ENCODE measurements at places on chromosomes 7 and 10. TPM values are rescaled to one million over a fixed set of nuclear protein-coding genes. Genes with fewer than 3 reads are reported as not detected.

- H3K4me1 ChIP-seq: no peaks in the 10 kb centered on the region
- no peaks in the 10 kb centered on the region for H3K36me3 ChIP-seq
- no peak overlapping the region for H3K4me3 ChIP-seq
- peak; percentile 3 for DNase-seq
- H3K27ac ChIP-seq: no peak overlapping the region
Measured at GRCh38 chr7:86479144-86479543, 164.6 kb upstream of the GRM3 start.

GRCh38 chr7:132400561-132401142, 175.6 kb downstream of the PLXNA4 start:
- no peaks in the 10 kb centered on the region for H3K36me3 ChIP-seq
- no peaks in the 10 kb centered on the region for H3K27me3 ChIP-seq
- peak overlapping the region; percentile 2 for H3K27ac ChIP-seq
- H3K4me1 ChIP-seq: peaks cover 37% of the 10 kb centered on the region

DNA sequence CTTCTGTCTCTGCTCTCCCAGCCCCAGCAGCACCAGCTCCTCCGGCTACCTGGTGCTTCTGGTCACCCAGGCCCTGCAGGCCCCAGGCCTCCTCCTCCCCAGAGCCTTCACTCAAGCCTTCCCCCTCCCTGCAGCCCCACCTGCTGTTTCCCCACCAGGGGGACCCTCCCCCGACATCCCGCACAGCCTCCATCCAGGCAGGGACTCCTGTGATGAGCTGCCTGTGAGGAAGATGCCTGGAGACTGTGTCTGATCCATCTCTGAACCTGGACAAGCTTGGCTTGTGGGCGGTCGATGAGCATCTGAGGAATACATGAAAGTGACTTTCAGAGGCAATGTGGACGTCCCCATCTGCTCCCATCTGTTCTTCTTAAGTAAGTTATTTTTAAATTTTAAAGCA, 45.0 kb downstream of the RAMP3 start:
- no peak overlapping the region for H3K27ac ChIP-seq
- no peak overlapping the region for H3K4me3 ChIP-seq
- no peaks in the 10 kb centered on the region for H3K36me3 ChIP-seq
- DNase-seq: no peak

DNA sequence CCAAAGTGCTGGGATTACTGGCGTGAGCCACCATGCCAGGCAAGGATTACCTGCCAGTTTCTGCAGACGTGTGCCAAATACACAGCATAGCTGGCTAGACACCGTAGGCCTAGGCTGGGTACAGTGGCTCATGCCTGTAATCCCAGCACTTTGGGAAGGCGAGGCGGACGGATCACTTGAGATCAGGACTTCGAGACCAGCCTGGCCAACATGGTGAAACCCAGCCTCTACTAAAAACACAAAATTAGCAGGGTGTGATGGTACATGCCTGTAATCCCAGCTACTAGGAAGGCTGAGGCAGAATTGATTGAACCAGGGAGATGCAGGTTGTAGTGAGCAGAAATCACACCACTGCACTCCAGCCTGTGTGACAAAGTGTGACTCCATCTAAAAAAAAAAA, 868 bp downstream of the RFC2 start:
- no peak overlapping the region for H3K27ac ChIP-seq
- H3K27me3 ChIP-seq: no peaks in the 10 kb centered on the region
- H3K4me3 ChIP-seq: peak overlapping the region; percentile 85
- no peaks in the 10 kb centered on the region for H3K36me3 ChIP-seq
- peaks cover 35% of the 10 kb centered on the region for H3K4me1 ChIP-seq

Gene SMURF1
- polyA plus RNA-seq: 4.2 TPM

GRCh38 chr7:145005601-145006000, 169.7 kb upstream of the TPK1 start:
- no peaks in the 10 kb centered on the region for H3K27me3 ChIP-seq
- H3K4me3 ChIP-seq: no peak overlapping the region
- H3K4me1 ChIP-seq: no peaks in the 10 kb centered on the region
- DNase-seq: no peak

- peak overlapping the region; percentile 44 for H3K27ac ChIP-seq
- no peaks in the 10 kb centered on the region for H3K27me3 ChIP-seq
- no peak overlapping the region for H3K4me3 ChIP-seq
Measured at GRCh38 chr7:66145400-66146104, 30.9 kb downstream of the CRCP start.

All from heart right ventricle (tissue), 16 donors.